ENCODE measurements at places on chromosomes 4 and X.

- DNase-seq, result no peak
Measured at GRCh38 chr4:107066621-107067020, 30.5 kb upstream of the DKK2 start.

DNA sequence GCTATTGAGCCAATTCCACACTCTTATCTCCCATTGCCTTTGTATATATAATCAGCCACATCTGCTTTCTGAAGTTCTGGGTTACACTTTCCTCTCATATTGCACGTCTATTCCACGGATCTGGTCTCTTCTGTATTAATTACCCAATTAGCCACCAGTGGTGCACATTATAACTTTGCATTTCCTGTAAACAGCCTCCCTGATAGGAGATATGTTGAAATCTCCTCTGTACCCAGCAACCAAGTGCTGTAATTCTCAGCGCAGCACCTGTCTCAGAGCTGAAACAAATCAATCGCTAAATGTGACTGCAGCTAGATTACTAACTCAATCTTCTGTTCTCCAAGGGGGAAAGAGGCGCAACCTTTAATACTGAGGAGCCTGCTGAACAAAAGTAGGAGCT, 326.4 kb downstream of the SLITRK2 start:
- no peak for DNase-seq

DNA sequence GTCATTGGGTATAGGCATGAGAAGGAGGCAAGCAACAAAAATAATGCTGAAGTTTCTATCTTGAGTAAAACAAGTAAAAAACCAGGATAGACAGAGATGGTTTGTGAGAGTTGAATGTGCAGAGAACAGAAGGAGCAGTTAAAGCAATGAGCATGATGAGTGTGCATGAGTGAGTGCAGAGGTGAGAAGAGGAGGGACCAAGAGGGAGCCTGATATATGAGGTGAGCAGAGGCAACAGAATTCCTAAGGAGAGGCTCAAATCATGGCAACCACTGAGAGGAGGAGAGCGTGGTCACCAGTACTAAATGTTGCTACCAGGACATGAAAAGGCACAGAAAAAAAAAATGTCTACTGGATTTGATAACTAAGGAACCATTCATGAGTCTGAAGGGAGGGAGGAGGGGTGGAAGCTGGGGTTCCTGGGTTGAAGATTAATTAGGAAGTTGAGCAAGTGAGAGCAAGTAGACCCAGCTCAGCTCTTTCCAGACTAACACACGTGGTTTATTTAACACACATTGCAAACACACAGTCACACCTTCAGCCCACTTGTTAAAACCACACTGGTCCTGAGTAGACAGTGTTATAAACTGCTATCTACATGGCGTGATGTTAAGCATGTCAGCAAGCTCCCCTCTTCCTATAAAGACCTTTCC, 69.0 kb upstream of the IQCM start:
- no peak for DNase-seq

DNA sequence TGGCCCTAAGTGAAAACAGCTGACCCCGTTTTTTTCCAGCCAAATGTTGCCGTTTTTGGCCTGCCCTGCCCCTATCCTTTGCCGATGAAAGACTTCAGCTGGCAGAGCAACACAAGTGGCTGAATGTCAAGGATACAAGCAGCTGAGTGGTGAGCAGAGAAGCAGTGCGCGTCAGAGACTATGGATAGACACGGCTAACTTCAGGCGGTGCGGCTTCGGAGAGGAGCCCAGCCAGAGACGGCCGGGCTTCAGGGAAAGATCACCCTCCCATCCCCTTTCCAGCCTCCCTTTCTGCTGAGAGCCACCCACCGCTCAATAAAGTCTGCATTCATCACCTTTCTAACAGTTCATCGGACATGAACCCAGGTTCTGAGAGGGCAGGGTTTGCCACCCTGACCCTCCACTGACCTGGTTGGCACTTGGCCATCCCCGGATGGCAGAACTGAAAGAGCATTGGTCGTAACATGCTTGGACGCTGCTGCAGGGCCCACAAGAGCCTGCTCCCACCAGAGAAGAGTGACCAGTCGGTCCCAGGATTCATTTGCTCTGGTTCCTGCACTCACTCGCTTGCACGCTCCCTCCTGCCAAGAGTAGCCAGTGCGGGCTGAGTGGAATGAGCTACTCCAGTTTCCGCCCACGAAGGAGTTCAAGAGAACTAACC, 125.8 kb downstream of the PPEF1 start:
- DNase-seq, result no peak

DNA sequence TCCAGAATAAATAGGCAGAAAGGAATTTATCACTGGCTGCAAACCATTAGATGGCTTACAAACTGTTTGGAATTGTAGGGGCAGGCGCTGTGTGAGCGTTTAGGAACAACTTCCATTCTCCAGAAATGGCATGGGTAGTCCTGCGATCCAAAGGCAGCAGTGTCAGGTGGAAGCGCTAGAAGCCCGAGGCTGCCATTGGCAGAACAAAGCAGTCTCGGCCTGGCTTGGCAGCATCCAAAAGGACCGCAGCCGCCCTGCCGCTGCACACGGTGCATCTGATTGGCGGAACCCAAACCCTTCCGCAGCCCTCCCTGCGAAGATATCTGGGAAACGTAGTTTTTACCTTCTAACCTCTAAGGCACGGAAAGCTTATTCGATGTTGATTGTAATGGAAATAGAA, 23.6 kb upstream of the YTHDC1 start:
- peak; percentile 39 for DNase-seq
